NCI-H226 (cell line): ENCODE measurements at places on chromosomes 13 and 19.

DNA sequence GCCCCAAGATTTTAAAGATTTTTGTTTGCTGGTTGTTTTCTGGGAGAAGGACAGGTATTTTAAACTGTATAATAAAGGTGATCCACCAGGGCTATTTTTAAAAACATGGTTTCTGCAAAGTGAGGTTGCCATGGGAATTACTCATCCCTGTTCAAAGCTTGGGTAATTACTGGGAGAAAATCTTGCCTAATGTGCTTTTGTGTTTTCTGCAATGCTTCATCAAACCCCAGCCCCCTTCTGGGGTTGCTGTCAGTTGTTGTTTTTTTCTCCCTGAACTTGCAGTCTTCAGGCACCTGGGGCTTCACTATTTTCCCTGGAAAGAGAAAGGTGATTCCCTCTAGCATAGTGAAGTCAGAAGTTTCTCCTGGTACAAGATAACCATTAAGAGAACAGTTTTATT is 277.2 kb downstream of the NALCN start:
- no peak for DNase-seq

DNA sequence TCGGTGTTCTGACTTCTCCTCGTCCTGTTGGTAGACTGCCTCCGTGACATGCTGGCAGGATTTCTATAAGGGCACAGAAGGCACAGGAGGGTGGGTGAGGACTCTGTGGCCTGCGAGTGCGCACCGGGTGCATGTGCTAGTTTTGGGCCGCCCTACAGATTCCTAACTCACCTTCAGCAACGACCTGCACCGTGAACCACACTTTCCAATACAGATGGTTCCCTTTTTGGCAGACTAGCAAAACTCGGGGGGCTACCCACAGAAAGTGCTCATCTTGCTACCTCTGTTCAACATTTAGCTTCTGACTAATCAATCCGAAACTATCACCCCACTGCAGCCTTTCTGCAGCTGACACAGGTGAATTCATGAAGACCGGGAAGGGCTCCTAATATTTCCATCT is 14.1 kb upstream of the AMER2 start:
- no peak for DNase-seq

- DNase-seq: no peak
Observed at GRCh38 chr13:97111756-97112155, 110.4 kb upstream of the MBNL2 start.

DNA sequence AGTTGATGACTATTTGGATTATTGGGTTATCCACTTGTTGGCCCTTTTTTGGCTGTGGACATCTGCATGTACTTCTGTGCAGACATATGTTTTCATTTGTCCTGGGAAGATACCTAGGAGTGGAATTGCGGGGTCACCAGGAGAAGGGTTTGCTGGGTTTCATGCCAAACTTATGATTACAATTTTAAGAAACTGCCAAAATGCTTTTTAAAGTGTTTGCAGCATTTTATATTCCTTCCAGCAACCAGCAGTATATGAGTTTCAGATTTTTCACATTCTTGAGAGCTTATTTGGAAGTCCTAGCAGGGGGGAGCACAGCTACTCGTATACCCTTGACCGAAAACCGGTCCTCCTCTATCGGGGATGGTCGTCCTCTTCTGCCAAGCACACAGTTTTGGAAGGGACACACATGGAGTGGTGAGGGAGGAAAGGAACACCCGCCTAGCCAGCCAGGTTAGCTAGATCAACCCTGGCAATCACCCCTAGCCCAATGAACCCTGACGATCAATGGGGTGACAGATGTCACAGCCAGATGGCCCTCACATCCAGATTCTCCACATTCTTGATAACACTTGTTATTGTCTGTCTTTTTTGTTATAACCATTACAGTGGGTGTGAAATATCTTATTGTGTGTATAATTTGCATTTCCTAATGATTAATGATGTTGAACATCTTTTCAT is 26.7 kb upstream of the RNF113B start:
- no peak for DNase-seq

DNA sequence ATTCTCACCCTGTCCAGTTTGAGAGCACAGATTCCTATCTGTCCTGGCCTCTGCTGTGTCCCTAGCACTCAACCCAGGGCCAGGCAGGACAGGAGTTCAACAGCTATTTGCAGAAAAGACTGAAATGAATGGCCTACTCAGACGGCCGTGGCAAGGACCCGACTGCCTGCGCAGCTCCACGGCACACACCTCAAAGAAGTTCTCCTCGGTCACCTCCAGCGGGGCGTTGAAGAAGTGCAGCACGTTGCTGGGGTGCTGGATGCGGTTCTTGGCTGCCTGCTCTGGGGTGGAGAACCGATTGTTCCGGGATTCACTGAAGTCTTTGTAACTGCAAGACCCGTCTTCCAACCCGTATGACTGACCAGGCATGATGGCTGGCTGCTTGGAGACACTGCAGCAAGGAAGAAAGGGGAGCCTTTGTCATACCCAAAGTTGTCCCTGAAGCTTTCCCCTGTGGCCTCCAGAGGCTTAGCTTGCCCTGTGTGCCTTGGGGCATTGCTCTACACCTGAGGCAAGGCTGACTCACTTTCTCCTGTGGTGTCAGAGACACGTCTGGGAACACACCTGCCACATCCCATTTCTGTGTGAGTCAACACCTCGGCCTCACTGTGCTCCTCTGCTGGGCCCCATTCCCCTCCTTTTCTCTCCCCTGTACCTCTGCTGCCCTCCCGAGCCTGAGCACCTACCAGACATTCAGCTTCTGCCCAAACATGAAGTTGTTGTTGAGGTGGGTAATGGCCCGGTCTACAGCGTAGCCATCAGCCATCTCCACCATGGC is 6.8 kb upstream of the ECH1 start:
- no peak for DNase-seq

- DNase-seq: peak; percentile 50
Observed at GRCh38 chr19:47305309-47305751, 4.3 kb upstream of the C5AR1 start.
